Non-pigmented ciliary epithelial cell (primary cell): ENCODE measurements at places on chromosomes 7 and 10.

DNA sequence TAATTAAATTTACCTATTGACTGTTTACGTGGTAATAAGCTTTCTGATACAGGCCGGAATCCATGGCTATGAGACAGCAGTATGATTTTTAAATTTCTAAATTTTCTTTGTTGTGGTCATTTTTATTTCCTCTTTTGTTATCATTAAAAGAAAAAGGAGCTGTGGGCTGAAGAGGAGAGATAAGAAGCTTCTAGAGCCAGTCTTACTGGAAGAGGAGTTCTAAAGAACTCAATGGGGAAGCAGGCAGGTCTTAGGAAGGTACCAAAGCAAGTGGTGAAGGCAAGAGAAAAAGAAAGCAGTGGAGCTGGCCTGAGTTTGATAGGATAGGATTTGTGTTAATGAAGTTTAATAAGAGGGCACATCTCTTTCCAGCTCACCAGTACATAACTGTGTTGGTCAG is 1187.8 kb downstream of the CNTNAP2 start:
- DNase-seq: no peak

DNA sequence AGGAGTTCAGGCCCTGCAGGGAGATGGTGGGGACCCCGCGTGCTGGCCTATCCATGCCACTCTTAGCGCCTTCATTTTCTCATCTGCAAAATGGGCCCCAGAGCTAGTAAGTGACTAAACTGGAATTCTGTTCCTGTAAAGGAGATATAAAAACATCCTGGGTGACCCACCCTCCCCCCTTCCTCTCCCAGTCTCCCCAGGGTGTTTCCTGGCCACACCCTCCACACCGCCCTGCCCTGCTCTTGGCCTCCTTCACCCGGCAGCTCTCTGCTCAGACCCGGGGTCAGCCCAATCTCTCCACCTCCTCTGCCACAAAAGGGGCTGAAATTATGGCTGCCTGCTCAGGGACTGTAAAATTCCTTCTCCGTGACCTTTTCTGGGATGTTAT is 70.7 kb downstream of the C10orf105 start:
- no peak for DNase-seq

DNA sequence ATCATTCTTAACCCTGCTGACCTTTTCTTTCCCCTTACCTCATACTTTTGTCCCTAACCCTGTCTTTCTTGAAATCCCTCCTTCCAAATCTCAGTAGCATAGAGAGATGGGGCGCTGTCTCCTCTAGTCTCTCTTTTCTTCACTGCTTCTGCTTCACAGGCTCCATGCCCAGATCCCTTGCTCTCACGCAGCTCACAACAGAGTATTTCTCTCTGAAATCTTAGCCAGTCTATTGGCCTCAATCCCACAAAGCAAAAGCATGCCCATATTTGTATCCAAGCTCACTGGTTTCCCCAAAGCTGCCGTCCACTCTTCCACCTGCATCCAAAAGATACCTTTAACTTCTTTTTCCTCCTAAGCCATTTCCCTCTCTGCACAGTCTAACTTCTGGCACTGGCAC is 526.8 kb downstream of the PLXDC2 start:
- no peak for DNase-seq

DNA sequence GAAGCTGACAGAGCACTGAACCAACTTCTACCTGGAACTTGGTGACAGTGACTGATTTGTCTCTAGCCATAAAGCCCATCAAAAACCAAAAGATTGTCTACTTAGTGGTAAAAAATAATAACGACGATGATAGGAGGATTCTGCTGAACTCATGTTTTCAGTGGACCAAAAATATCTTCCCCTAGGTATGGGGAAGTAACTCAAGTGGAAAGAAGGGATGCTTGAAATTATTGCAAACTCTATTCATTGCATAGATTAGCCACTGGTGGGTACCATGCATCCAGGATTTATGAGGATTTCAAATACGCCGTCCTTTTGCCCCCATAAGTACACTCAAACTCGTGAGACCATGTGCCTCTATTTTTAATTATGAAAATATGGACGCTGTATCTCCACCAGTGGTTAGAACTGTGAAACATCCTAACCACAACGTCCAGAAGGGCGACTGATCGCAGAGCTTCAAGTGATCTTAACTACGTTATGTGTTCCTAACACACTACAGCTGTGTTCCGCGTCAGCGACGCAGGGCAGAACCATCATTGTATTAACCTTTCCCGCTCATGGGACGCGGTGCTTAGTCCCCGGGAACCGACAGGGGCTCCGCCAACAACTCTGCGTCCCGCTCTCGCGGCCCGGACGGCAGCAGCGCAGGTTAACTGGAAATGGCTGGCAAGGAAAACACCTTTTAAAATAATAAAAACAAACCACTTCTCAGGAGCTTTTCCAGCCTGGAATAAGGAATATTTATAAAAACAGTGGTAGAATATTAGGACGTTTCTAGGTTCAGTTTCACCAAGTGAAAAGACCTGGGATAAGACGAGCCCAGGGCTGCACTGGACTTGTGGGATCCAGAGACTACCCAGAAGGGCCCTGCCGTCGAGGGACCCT is 776 bp downstream of the PEX1 start:
- peak; percentile 14 for DNase-seq

DNA sequence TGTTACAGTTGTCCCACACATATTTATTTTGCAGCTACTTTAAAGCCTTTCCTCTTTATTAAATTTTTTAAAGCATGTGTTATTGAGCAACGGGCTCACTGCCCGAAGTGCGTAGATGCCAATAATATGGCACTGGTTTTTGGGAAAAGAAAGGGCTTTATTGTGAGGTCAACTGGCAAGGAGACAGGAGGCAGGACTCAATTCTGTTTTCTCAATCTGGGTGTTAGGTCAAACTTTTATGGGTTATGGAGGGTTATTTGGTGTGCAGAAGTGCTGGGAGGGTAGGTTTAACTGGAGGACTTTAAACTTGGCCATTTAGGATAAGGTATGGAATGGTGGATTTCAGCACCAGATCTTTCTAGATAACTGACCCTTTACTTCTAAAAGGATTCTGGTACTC is 183.6 kb downstream of the LRRC4 start:
- no peak for DNase-seq
